ENCODE measurements at places on chromosomes 6 and 20.

- no peak for DNase-seq
Observed at GRCh38 chr6:35603326-35604202, 85.2 kb downstream of the FKBP5 start.

DNA sequence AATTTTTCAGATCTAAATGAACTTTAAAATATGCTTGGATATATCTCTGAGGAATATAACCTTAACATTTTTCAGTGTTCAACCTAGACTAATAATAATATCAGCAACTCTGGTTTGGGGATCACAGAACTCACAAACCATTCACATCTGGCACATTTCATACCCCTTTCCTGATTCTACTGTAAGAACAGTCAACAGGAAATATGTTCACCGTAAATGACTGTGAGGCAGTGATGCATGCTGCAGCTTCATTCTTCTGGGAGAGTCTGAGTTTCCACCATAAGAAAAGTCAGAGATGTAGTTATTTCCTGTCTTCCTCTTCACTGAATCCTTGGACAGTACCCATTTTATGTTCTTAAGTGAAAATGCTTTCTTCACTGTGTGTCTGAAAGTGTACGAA, 134.2 kb upstream of the IFNGR1 start:
- DNase-seq: no peak

GRCh38 chr6:10101551-10102252, 313.2 kb downstream of the TFAP2A start:
- no peak for DNase-seq

DNA sequence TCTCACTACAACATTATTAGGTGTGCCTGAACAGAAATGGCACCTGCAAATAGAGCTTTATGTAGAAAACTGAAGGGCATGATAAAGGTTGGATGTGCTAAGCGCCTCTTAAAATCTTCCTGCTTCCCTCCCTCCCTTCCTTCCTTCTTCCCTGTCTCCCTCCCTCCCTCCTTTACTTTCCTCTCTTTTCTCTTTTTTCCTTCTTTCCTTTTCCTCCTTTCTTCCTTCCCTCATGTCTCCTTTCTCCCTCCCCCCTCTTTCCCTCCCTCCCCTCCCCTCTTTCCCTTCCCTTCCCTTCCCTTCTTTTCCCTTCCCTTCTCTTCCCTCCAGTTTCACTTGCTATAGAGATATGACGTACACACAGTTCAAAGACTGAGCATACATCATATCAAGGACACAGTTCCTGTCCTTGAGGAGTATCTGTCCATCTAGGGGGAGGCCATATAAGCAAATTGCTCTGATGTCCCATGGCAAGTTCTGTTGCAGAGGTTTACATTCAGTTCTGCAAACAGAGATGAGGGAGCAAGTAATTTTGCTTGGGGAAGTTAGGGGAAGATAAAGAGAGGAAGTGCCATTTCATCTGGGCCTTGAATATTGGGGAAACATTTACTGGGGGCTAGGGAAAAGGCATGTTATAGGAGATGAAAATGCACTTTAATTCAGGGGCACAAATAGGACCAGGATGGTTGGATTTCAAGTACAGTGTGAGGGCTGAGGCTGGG, 79.0 kb upstream of the EEF1E1 start:
- no peak for DNase-seq

GRCh38 chr6:36597775-36598174, 3.6 kb downstream of the SRSF3 start:
- DNase-seq: no peak

- no peak for DNase-seq
Observed at GRCh38 chr6:75291744-75292143, 7.2 kb upstream of the TMEM30A start.
